EH (cell line): ENCODE measurements at places on chromosomes 2 and 18.

- no peak for DNase-seq
Observed at GRCh38 chr18:68298330-68298729, 416.6 kb downstream of the TMX3 start.

DNA sequence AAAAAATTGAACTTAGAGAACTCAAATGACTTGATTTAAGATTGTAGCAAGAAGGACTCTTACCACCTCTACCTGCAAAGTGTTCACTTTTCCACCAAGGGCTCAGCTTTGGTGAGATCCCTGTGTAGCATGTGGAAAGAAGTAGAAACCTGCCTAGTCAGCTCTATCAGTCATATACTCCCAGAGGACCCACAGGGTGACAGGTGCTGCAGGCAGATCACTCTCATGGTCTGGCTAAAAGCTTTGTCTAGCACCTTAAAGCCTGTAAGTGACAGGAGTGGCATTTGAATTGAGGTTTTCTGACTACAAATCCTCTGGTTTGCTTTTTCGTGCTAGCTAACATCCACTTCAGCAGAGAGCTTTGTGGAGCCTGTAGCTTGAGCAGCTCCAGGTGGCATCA is 18.7 kb upstream of the NEMP2 start:
- no peak for DNase-seq

GRCh38 chr2:185835974-185836373 is 97.4 kb downstream of the FSIP2 start:
- no peak for DNase-seq

GRCh38 chr2:132797556-132797955 is 127.6 kb upstream of the LYPD1 start:
- DNase-seq: peak; percentile 90

DNA sequence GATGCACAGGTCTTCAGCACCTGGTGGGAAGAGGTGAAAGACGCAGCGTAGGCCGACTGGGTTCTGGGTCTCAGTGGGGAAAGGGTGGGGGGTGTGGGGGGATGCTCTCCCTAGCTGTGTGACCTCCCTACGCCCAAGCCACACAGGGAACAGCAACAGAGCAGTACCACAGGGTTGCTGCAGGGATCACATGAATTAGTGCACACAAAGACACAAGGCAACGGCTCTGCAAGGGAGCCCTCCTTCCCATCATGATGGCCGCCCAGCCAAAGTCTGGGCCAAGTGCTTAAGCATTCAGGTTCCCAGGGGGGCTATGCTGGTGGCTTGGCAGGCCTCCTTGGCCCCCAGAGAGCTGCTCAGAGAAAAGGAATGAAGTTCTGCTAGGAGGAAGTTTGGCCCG is 28.2 kb upstream of the GBX2 start:
- DNase-seq: no peak

GRCh38 chr2:70461414-70461813 is 92.2 kb downstream of the TGFA start:
- DNase-seq: no peak

GRCh38 chr2:232658217-232658785 is 24.9 kb downstream of the EFHD1 start:
- DNase-seq: peak; percentile 26
